ENCODE measurements at places on chromosomes 2 and 18.

GRCh38 chr2:118974103-118974993 lies 32.4 kb downstream of the MARCO start:
- DNase-seq: peak; percentile 49

DNA sequence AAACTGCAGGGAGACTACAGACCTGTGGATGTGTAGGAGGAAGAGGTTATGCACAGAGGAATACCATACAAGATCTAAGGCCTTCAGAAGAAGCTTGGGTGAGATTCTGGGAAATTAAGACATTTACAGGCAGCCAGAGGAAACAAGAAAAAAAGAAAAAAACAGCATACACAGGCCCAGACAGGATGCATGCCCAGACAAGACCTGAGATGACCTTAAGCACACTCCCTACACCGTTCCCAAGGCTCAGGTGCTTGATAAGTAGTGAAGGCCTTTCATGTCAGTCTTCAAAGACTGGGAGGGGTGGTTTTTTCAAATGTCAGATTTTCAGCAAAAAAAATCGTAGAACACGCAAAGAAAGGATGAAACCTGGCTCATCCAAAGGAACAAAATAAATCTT lies 83.0 kb downstream of the CCDC138 start:
- DNase-seq: no peak

GRCh38 chr2:25979001-25979400 lies 3.3 kb downstream of the KIF3C start:
- DNase-seq: no peak

GRCh38 chr2:10057231-10058107 lies 14.1 kb downstream of the KLF11 start:
- peak; percentile 24 for DNase-seq

DNA sequence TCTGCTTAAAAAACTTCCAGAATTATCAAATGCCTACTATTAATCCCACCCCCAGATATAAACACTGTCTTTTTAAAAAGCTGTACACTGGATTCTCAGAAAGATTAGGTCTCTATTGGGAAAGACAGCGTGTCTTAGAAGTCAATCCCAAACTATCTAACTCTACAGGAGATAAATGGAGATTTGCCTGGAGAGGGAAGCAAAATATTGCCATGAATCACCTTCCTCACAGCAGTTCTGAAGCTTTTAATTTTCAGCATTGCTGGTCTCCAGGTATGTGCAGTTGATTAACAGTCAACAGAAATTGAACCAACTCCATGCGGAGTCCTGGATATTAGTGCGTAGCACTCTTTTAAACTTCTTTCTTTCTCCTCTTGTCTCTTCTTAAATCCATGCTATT lies 122.2 kb downstream of the DSC3 start:
- no peak for DNase-seq

DNA sequence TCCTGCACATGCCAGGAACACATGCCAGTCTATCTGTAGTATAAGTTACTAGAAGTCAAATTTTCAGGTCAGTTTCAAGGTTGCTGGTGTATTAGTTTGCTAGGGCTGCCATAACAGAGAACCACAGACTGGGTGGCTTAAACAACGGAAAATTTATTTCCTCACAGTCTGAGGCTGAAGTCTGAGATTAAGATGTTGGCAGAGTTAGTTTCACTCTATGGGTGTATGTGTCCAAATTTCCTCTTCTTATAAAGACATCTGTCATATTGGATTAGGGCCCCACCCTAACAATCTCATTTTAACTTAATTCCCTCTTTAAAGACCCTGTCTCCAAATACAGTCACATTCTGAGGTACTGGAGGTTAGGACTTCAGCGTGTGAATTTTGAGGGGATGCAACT lies 26.5 kb downstream of the B3GNT7 start:
- no peak for DNase-seq

DNA sequence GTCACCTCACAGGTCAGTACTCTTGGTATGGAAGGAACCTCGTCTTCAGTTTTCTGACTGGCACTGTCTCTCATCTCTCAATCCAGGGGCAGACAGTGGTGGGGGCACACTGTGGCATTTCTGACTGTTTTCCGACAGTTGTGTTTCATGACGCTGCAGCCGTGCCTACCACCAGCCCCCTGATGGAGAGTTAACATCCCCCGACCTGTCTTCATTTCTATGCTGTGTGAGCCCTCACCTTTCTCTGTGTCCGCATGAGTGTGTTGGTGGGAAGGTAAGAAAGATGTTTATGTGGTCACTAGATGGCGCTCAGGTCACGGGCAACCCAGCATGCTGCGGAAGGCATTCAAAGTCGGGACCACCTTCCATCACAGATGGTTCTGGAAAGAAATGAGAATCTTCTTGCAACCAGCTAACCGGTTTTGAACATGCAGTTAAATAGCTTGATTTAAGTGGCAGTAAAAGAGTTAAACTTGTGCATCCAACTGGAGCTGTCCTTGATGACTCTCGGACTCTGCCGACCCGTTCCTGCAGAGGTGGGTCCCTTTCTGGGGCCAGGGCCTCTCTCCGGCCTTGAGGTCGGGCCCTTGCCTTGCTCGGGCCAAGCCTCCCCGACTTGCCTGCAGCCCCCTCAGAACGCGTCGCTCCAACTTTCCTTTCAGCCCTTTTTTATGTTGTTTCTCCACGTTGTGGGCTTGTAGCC lies 92.4 kb downstream of the DYSF start:
- no peak for DNase-seq

GRCh38 chr18:64037812-64038414 lies 68.0 kb downstream of the SERPINB8 start:
- DNase-seq: no peak

GRCh38 chr18:63477968-63478367 lies 1.2 kb downstream of the SERPINB5 start:
- DNase-seq: no peak

DNA sequence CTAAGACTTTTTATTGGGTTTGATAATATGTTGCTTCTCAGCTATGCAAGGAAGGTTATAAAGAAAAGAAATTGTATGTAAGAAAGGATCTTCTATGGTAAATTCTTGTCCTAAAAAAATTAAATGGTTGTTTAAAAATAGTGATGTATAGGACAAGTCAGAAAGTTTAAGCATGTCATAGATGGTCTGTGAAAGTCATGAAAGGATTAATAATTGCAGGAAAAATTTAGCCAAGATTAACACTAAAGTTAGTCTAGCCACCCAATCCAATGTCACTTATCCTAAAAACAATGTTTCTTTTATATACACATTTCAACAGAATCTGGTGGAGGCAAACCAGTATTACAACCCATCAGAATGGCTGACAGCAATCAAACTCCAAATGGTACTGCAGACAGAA lies 1046.7 kb upstream of the SLC39A10 start:
- DNase-seq: no peak

DNA sequence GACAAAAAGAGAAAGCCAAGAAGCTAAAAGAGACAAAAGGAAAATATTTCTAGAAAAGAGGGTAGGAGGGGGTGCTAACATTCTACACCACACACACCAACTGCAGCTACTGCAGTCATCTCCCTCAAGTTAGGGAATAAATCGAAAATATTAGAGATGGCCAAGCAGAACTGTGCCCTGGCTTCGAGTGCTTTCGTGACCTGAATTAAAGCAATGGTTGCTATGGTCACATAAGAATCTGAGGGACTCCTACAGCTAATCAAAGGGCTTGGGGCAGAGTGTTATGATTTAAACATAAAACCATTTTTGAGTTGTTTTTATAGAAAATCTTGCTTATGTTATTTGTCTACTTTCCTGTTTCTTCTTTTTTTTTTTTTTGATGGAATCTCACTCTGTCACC lies 159.6 kb upstream of the HNRNPA3 start:
- no peak for DNase-seq

DNA sequence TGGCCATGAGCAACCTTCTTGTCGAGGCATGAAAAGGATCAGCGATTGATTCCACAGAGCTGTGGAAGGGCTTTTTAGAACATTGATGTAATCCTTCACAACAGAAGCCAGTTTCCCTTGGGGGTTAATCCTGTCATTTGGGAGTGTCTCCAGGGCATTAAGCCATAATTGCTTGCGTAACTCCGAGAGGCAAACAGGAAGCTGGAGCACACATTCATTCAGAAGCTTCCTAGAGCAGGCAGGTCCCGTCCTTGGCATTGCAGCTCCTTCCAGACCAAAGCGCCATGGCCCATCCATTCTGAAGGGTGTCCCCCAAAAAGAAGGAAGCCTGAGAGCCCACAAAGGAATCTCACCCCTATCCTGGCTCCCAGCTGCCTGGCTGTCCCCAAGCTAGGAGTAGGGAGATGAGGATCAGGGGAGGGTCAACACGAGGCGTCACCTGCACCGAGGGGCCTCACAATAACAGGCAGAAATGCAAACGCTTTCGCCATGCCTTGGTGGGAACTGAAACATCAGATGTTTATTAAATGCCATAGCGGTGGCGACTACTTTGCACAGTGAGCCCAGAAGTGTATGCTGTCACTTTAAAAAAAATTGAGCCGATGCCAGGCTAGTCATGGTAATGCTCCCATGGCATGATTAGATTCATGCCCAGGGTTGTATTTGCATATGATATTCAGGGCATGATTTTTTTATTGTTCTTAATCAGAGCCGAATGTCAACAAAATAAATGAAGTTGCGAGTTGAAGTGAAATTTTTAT lies 339.4 kb downstream of the BCL11A start:
- no peak for DNase-seq

- no peak for DNase-seq
These were observed 75.9 kb upstream of the MAP4K3 start for GRCh38 chr2:39512941-39513340.

GRCh38 chr2:130760754-130761751 lies 5.7 kb downstream of the AMER3 start:
- no peak for DNase-seq

DNA sequence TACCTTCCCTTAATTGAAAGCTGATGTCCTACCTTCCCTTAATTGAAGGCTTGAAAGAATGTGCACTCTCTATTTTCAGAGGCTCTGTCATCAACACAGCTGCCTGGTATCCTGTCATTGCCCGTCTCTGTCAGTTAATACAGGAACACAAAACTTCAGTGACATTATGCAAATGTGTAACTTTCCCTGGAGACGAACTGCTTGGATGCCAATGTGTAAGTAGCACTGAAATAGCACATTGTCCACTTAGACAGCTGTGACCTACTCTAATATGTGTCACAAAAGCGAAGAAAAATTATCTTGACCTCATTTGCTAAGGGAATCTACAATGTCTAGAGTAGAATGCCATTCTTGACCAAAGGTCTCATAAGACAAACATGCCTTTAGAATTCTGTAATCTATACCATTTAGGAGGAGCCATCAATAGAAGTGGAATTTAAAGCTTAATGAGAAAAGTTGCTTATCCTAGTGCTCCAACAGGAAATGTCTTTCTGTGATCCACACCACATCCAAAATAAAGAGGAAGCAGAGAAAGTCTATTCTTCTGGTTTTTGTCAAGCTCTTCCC lies 138.1 kb downstream of the BARD1 start:
- no peak for DNase-seq

GRCh38 chr2:170249761-170250160 lies 71.8 kb downstream of the MYO3B start:
- no peak for DNase-seq

DNA sequence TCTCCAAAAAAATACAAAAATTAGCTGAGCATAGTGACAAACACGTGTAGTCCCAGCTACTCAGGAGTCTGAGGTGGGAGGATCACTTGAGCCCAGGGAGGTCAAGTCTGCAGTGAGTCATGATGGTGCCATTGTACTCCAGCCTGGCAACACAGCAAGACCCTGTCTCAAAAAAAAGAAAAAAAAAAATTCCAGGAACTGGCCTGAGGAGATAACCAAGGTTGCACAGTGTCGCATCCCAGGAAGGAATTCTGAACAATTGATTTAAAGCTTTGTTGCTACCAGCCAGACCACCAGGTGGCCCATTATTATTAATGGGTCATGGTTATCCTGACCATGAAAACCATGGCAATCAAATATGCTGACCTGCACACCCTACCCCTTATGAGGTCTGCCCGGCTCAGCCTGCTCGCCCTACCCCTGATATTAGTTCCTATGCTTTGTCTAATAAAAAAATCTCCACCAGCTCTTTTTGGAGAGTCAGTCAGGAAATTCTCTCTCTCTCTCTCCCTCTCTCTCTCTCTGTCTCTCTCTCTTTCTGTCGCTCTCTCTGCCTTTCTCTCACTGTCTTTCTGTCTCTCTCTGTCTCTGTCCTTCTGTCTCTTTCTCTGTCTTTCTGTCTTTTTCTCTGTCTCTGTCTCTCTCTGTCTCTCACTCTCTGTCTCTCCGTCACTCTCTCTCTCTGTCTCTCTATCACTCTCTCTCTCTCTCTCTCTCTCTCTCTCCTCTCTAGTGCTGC lies 73.7 kb downstream of the NCAPH start:
- DNase-seq: no peak

DNA sequence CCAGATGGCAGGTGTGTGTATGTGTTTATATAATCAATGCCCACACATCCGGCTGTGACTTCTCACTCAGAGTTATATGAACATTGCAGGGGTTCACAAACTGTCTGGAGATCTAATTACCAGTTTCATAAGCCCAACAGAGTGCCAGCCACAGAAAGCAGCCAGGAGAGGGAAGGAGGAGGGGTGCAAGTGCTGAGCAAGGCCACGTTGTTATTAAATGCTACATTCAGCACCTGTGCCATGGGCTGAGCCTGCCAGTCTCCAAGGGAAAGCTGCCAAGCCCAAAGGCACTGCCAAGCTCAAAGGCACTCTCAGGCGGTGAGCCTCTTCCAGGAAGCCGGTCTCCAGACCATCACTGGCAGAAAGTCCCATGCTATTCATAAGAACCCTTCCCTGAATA lies 17.4 kb downstream of the XDH start:
- no peak for DNase-seq

DNA sequence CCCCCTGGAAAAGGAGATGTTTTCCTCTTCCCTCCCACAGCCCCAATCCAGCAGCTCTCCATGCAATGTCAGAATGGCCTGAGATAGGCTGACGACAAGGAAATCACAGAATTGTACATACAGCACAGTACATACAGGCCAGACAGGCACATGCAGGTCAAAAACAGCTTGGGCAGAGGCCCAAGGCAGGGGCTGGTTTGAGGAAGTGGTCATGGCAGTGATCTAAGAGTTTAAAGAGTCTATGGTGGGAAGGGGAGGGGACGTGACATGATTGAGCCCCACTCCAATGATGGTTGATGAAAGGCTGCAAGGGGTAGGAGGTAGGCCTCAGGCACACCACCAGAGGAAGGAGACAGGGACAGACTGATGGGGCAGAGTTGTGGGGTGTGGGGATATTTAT lies 4.3 kb downstream of the DCTN1 start:
- DNase-seq: no peak

- DNase-seq: no peak
These were observed 114.3 kb downstream of the GALNT1 start for GRCh38 chr18:35695803-35696202.
